ENCODE measurements at places on chromosomes 7 and 10.

DNA sequence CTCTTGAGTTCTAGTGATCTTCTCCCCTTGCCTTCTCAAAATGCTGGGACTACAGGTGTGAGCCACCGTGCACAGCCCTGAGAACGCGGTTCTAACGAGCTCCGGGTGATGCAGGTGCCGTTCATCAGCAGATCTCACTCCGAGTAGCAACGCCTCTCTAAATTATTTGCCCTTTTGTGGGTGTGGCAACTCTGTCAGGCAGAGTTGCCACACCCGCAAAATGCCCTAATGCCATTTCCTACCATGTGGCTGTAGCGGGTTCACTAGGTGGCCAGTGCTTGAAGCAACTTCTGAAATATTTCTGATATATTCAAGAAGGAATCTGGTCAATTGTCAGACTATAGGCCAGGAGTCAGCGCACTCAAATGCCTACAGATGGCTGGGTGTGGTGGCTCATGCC is 62.9 kb upstream of the NMT2 start:
- no peak for DNase-seq

DNA sequence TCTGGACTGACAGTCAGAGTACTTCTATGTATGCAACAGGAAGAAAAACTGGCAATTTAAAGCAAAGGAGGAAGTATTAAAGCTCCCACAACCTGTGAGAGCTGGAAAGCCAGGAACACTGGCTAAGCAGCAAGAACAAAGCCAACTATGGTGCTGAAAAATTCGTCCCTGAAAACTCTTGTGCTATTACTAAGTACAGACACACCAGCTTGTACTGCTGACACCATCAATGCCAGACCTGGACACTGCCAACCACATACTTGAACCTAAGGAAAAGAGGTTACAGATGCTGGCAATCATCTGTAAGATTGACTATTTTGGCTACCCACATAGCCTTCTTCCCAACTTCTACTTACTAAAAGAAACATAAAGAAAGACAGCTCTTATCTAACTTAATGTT is 1110.6 kb downstream of the SORCS3 start:
- DNase-seq, result no peak

DNA sequence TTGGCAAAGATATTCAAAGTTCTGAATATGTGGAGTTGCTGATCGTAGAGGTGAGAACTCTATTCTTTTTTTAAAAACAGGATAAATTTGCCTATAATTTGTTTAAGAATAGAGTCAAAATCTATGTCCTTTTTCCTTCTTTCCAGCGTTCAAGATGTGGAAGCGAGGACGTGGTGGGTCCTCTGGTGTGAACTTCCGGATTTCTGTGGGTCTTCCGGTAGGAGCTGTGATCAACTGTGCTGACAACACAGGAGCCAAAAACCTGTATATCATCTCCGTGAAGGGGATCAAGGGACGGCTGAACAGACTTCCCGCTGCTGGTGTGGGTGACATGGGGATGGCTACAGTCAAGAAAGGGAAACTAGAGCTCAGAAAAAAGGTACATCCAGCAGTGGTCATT is 40.5 kb upstream of the SP8 start:
- DNase-seq, result no peak

GRCh38 chr10:124000792-124001201 is 92.6 kb downstream of the CHST15 start:
- DNase-seq, result no peak

DNA sequence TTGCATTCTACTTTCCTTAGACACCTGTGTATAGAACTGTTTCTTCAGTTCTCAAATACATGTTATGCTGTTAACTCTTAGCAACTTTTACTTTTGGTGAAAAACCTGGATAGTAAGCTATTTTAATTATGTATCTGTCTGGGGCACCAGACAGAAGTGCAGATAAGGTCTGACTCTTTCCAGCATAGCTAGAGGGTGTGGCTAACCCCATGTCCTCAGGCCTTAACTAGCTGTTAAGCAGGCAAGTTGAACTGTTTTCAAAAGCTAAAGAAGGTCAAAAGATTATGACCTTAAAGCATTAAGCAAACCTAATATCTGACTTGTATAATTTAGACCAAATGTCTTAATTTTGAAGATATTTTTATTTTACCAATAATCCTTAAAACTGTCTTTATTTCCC is 45.1 kb upstream of the INHBA start:
- no peak for DNase-seq

Data from HEK293T (cell line).